ENCODE measurements at places on chromosomes 7 and 10. TPM values are rescaled to one million over a fixed set of nuclear protein-coding genes. Genes with fewer than 3 reads are reported as not detected.

The MAGI2 gene
- total RNA-seq = 0.59 TPM

The NKX1-2 gene
- 0.59 TPM for total RNA-seq

- DNase-seq = no peak
These were observed 99.0 kb downstream of the AGMO start for GRCh38 chr7:15462721-15463389.

- DNase-seq = no peak
These were observed 2.5 kb downstream of the TNRC18 start for GRCh38 chr7:5420881-5421713.

The GDF2 gene
- total RNA-seq = not detected

DNA sequence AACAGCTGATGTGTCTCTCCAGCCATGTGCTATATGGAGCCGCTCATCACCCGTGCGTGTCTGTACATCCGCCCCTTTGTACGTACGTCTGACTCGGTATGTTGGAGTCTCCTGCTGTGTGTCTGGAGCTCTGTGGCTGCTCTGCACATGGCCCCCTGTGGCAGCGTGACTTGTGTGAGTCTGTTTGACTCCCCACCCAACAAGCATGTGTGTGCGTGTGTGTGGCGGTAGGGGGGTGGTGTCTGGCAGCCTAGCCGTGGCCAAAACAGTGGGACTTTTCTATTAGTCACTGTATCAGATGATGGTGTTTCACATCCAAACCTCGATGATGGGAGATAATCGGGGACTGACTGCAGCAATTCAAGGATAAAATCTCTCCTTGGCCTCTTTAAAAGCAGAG, 94.1 kb downstream of the COL13A1 start:
- no peak for DNase-seq

The VGF gene
- total RNA-seq = not detected

The UCN3 gene
- not detected for total RNA-seq

GRCh38 chr7:86949052-86949778, 110.2 kb downstream of the ELAPOR2 start:
- DNase-seq = no peak

DNA sequence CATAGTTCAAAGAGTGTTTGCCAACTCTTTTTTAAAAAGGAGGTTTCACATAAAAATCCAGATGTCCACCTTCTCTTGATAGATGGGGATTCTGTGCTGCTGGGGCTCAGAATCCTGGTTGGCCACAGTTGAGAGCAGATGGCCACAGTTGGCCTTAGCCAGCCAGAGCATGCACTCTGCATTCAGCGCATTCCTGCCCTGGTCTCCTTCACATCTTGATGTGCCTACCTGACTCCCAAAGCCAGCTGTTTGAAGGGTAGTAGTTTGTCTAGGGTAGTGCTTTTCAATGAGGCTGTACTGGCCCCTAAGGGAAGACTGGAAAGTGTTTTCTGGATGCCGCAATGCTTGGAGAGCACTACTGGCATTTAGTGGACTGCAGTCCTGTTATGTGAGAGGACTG, 208.1 kb upstream of the HDAC9 start:
- DNase-seq = no peak

The CTAGE8 gene
- 2.7 TPM for total RNA-seq

GRCh38 chr10:43857206-43857930, 208.7 kb upstream of the ZNF32 start:
- no peak for DNase-seq
